Hematopoietic multipotent progenitor cell treated with erythropoietin and hydrocortisone succinate and interleukin-3 and kit ligand, for 17 days (in vitro differentiated cells): ENCODE measurements at places on chromosomes 6 and 20.

DNA sequence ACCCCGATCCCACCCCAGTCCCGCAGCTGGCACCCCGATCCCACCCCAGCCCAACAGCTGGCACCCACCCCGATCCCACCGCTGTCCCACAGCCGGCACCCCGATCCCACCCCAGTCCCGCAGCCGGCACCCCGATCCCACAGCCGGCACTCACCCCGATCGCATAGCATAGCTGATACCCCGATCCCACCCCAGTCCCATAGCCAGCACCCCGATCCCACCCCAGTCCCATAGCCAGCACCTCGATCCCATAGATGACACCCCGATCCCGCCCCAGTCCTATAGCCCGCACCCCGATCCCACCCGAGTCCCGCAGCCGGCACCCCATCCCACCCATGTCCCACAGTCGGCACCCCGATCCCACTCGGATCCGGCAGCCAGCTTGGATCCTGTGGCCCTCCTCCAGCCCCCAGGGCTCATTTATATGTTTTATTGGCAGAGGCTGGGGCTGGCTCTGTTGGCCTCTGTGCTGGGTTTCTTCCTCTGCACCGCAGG, 897 bp upstream of the GMEB2 start:
- no peak for DNase-seq

GRCh38 chr6:140401761-140402160, 1027.3 kb upstream of the CITED2 start:
- no peak for DNase-seq

DNA sequence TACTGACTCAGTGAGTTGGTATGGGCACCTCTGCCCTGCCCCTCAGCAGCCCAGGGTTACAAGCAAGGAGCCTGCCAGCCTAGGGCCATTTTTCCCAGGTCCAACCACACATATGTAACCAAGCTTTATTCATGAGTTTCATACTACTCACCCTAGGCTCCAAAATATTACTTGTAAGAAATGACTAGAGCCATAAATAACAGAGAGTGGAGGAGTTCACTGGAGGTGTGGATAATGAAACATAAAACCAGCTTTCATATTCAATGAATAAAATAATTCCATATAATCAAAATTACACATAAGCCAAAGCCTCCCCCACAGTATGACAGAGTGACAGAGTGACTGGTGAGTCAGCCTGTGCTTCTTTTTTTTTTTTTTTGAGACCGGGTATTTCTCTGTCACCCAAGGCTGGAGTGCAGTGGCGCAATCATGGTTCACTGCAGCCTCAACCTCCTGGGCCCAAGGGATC, 229.8 kb upstream of the SASH1 start:
- no peak for DNase-seq

GRCh38 chr6:22401206-22401605, 104.4 kb upstream of the PRL start:
- DNase-seq, result no peak

DNA sequence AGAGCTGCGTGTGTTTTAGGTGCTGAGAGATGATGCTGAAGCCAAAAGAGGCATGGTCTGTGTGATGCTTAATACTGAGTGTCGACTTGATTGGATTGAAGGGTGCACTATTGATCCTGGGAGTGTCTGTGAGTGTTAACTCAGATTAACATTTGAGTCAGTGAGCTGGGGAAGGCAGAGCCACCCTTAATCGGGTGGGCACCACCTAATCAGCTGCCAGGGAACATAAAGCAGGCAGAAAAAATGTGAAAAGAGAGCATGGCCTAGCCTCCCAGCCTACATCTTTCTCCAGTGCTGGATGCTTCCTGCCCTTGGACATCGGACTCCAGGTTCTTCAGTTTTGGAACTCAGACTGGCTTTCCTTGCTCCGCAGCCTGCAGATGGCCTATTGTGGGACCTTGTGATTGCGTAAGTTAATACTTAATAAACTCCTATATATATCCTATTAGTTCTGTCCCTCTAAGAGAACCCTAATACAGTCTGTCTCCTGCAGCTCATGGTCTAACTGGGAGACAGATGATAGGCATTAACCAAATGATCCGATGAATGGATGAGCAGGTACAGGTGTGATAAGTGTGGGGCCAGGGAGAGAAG, 91.6 kb downstream of the TFAP2C start:
- no peak for DNase-seq

DNA sequence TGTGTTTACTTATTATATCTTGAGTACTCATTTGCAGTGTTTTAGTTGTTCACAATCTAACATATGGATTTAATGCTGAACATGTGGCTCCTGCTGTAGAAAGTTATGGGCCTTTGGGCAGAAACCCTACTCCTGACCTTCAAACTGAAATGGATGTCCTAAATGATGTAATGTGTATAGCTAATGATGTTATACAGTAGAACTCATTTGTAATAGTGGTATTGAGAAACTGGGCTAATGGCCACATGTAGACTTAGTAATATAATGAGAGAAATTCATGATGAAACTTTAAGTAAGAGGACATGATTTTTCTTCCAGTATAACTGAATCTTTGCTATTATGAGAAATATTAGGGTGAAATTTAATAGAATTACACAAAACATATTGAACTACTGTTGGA, 121.3 kb upstream of the PTPRK start:
- DNase-seq, result no peak

- no peak for DNase-seq
Measured at GRCh38 chr6:29294499-29294914, 7.0 kb upstream of the OR14J1 start.

- no peak for DNase-seq
Measured at GRCh38 chr20:14288341-14289330, 48.8 kb downstream of the FLRT3 start.

- no peak for DNase-seq
Measured at GRCh38 chr20:25252230-25252651, 4.4 kb downstream of the PYGB start.

DNA sequence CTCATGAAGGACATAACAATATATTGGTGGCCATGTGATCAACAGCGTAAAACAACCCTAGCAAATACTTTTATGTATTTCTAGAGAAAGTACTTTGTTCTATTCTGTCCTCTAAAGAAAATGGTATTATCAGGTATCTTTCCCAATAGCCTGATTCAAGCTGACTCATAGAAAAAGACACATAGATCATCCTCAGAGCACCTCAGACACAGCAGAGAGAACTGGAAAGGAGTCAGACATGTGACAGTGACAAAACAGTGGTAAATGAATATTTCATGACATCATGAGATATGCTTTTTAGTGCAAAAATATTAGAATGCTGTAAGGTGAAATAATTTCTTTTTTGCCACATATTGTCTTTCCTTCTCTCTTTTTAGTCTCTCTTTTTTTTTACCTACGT, 1355.0 kb upstream of the MAP3K7 start:
- DNase-seq, result no peak

- no peak for DNase-seq
Measured at GRCh38 chr6:166757232-166758135, 130.4 kb upstream of the RPS6KA2 start.

DNA sequence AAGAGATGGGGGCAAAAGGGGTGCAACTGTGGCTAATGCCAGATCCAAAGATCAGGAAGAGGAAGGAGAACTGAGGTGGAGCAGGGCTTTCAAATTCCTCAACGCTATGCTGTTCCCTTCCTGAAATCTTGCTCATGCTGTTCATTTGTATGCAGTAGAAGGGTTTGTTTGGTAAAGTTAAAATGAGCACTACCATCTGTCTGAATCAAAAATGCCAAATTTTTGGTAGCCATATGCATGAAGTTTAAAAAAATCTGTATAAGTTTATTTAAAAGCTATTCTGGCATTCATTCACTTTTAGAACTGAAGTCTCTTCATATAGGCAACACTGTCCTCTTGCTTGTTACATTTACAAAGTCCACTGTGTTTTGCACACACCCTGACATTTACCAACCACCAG, 82.2 kb downstream of the FAM229B start:
- DNase-seq, result no peak

DNA sequence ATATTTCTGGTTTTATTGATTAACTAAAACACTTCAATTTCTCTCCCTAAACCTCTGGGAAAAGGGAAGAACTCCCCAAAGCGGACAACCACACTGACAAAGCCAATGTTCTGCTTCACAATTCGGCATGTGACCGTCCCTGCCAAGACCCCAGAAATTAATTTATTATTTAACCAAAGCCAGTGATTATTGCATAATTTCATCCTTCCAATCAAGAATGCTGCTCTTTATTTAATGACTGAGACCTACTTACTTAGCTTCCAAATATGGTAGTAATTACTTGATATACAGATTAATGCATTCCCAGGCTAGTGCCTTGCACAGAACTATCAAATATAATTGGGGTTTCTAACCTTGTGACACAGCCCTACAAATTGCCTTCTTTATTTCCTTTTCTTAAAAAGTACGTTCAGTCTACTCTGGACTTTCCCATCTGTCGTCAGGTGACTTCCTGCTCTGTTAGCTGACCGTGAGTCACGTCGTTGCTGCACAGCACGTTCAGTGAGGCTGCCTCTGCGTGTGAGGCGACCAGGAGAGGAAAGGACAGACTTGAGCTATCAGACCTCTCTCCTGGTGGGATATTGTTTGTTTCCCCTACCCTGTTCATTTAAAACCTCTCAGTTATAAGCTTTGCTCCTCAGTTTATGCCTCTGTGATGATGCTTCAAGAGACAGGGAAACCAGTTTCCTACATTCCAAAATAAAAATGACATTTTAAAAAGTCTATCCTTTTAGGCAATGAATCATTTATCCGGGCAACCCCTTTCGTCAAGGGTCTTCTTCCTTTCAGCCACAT, 55.7 kb upstream of the TNFAIP3 start:
- DNase-seq, result no peak

GRCh38 chr6:48613231-48613949, 502.4 kb upstream of the PTCHD4 start:
- no peak for DNase-seq

GRCh38 chr6:195861-196360, 96.4 kb upstream of the DUSP22 start:
- DNase-seq, result no peak

DNA sequence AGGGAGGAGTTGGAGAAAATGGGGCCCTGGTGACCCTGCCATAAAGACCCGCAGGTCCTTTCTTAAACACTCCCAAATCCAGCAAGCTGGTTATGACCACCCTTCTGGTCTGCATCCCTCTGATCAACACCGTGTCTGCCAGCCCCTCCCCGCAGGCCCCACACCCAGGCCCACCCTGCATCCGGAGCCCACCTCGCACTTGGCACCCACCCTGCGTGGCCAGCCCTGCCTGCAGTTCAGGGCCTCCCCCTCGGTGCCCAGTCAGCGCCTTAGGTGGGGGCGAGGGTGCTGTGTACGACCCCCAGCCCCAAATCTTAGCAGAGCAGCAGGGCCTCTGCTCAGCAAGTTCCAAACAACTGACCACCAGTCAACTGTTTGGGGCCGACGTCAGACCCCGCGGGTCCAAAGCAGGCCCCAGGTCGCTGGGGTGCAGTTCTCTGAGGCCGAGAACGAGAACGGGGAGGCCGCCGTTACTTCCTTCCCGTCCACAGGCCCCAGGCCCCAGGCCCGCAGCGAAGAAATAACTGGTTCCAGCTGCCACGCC, 1.2 kb downstream of the ACSS1 start:
- DNase-seq, result no peak

GRCh38 chr6:6775074-6775473, 186.6 kb downstream of the LY86 start:
- DNase-seq, result no peak

DNA sequence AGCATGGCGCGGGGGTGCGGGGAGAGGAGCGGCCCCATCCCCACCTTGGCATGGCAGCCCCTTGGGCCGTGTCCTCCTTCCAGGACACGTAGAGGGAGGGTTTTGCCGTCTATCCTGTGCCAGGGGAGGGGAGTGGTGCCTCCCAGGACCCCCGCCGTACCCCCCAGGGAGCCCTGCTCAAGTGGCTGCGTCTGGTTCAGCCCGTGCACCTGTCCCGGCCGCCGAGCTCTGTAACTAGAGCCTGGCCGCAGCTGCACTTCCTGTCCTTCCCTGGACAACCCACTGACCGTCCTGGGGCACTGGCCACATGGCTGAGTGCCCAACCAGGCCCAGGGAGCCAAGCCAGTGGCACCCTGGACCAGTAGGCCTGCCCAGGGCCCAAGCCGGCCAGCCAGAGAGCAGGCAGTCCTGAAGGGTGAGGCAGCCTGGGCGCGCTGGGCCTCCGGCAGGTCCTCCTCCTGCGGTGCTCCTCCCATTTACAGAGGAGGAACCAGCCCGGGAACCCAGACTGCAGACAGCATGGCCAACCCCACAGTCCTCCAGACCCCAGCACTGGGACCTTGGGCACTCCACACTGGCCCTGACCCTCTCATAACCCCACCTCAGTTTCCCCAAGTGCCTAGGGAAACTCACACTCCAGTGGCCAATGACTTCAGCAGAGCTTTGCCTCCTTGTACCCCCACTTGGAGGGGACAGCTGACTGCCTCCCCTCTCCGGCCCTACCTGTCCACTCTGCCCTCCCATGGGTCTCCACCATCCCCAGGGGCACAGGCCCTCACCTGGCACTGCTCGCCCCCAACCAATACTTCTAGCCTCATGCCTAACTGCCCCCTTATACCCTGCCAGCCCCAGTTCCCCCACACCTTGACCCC, 8.7 kb downstream of the LAMA5 start:
- peak; percentile 32 for DNase-seq

DNA sequence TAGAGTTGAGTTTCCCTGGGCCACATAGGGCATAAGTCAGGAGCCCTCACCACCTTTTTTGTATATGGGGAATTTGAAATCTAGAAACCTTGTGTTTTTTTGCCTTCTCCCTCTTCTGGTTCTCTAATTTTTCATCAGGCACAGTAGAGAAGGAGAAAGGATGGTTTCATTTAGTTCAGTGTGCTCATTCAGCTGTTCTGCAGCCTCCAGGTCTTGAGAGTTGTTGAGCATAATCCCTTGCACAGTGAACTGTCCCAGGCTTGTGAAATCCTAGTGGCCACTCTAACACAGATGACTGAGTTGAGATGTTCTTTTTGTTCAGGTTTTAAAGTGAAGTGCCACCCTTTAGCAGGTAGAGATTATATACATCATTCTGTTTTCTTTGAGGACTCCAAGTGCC, 183.5 kb downstream of the CDKAL1 start:
- no peak for DNase-seq

DNA sequence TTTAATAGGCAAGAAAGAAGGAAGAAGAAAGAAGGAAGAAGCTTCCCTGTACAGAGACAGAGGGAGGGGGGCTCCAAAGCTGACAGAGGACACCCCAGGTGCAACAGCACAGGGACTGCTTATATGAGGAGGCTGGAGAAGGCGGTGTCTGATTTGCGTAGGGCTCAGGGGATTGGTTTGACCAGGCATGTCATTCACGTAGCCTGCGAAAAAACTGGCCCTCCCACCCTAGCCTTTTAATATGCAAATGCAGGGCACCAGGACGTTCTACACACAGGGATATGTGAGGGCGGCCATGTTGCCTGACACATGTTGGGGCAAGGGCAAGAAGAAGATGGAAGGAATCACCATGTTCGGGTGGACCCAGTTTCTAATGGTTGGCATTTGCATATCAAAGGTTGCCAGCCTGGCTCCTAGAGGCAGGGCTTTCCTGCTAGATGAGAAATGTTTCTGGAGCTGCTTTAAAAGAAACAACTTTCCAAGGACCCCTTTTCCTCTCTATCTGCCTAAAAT, 305.4 kb upstream of the CDYL start:
- DNase-seq, result no peak
